ENCODE measurements at places on chromosomes 3 and 15.

- peak; percentile 65 for DNase-seq
Observed at GRCh38 chr3:60610441-60611112, 640.7 kb downstream of the FHIT start.

GRCh38 chr3:78812166-78812565, 955.6 kb downstream of the ROBO1 start:
- DNase-seq = no peak

DNA sequence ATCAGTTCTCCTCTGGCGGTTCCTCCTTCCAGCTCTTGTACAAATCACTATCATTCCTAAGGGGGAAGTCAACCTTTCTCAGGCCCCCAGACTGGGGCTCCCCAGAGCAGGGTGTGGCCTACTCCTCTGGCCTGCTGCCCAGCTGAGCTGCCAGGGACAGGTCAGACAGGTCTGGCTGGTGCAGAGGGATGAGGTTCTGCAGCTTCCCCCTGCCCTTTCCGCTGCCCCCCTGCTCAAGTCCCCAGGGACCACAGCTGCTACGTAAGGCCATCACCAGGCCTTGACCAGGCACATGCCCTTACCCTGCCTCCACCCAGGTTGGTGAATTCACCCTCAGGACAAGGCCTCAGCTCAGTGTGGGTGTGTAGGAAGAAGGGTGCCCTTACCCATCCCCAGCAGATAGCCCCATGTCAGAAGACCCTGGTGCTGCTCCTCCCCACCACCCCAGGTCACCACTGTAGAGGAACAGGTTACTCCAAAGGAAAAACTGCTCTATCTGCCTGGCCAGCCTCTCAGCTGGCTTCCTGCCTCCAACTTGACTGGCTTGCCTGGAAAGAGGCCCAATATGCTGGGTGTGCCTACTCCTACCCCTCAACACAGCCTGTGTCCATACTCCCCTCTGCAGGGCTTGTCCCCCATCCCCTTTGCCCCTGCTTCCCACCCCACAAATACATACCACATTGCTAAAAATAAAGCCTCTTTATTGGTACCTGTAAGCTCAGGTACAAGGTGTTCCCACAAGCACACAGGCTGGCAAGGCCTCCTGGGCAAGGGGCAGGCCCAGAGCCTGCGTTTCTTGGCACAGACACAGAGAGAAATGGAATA, 12.0 kb downstream of the CSRNP1 start:
- peak; percentile 62 for DNase-seq

DNA sequence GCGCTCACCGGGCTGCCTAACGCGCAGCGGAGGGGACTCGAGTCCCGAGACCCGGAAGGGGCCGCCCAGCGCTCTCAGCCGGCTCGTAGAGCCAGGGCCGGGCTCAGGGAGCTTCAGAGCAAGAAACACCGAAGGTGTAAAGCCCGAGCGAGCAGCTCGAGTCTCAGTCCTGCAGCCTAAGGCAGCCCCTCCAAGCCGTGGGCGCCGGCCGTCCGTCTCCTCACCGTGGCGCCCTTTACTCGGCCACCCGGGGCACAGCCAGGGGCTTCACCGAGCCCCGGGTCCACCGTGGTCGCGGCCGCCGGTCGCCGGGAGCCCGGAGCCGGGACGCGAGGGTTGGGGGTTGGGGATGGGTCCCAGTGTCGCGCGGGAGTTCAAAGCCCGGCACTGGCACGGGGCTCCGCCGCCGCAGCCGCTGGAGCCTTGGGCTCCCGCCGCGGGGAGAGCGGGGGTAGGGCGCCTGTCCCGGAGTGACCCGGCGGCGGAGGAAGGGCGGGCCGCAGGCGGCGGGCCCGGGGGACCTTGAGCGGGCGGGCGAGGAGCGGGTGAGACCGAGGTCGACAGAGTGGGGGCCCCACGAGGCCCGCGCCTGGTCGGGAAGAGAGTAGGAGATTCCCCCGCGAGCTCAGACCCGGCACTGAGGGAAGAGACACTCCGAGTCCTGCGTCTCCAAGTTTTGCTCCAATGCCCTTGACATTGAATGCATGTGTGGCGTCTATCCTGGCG, 26.9 kb upstream of the THRB start:
- peak; percentile 44 for DNase-seq

DNA sequence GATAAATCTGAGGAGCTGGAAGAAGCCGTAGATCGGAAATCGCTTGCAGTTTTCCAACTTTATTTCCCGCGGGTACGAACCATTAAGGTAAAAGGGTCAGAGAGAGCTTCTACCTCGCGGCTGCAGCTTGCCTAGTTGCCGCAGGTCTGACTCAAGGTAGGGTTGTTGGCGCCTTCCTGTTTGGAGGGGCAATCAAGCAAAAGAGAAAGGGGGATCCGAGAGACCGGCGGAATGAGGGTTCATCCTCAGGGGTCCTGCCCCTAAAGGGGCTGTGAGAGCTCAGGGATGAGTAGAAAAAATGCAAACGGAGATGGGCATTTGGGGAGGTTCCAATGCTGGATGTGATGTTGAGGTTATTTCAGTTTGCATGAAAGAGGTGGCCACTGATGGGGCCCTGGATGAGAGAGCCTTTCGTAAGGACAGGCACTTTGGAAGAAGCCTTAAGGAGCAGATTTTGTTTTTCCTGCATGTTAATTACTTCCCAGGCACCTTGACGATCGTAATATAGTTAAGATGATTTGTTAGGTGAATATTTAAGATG, 265.4 kb downstream of the CGGBP1 start:
- DNase-seq = no peak

- no peak for DNase-seq
Observed at GRCh38 chr3:23387286-23387918, 184.3 kb downstream of the UBE2E2 start.

DNA sequence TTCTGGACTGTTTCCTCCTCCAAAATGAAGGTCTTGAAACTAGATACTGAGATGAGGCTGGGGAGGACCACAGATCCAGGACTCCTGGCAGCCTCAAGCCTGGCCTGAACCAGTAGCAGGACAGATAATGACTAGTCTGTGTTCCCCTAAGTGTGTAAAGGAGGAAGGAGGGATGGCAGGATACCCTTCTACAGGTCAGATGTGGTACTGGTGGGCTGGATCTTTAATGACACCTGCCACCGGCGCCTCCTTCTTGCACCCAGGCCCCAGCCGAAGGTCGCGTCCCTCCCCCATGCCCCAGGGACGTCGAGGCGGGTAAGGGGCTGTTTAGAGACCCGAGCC, 556 bp downstream of the USP19 start:
- DNase-seq = peak; percentile 23

- peak; percentile 78 for DNase-seq
Observed at GRCh38 chr15:60760646-60761504, 281.9 kb upstream of the ICE2 start.

DNA sequence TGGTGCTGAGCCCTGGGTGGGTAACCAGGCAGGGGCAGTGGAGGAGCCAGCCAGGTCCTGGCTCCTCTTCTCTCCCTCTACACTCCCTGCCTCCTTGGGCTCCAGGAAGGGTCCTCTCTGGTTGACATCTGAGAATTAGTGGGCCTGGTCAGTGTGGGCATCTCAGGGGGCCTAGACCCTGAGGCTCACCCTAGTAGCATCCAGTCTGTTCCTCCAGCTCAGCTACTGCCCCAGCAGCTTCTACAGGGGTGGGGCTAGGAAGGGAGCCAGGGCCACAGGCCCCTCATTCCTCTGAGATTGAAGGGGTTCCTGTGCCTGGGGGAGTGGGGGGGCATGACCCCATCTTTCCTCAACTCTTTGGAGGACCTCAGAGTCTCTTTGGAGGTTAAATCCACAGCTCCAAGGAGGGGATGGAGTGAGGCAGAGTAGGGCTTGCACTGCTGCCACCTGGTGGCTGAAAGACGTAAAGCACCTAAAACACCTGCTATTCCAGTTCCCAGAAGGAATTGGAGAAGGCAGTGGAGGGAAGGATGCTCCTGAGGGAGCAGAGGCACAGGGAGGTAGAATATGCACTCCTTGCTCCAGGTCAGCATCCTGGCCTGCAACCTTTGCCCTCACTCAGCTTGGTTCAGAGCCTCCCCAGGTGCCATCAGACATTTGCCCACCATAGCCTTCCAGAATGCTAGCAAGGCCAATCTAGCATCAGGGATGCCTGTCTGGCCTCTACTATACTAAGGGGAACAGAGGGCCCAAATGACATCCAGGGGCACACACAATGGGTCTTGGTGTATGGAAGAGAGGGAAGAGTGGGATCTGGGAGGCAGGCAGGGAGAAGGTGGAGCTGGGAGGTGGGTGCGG, 25.1 kb downstream of the C3orf18 start:
- DNase-seq = peak; percentile 65

- no peak for DNase-seq
Observed at GRCh38 chr3:71646971-71647370, 63.4 kb upstream of the FOXP1 start.

DNA sequence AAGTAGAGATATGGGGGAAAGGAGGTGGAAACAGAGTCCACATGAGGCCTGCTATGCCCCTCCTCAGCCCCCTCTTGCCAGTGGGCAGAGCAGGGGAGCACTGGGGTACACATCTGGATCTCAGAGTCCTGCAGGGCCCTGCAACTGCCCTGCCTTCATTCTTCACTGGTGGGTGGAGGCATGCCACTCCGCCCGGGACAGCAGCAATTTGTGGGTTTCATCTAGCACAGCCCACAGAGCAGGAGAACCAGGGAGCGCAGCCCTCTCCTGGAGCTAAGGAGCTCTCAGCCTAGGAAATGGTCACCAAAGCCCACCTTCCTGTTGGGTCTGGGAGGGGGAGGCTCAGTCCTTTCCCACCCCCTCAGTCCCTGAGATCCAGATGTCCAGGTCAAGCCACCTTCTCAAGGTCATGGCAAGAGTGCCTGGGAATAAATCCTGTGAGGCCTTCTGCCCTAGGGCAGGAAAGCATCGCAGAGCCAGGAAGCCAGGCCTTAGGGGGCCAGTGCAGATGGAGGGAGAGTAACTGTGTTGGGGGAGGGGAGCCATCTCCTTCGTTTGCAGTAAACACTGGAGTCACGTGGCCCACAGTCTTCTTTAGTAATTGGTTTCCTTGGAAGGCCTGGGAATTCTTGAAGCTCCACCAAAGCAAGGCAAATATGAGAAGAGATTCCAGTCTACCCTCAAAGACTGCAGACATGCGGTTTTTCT, 31.0 kb downstream of the ANP32A start:
- DNase-seq = peak; percentile 87

DNA sequence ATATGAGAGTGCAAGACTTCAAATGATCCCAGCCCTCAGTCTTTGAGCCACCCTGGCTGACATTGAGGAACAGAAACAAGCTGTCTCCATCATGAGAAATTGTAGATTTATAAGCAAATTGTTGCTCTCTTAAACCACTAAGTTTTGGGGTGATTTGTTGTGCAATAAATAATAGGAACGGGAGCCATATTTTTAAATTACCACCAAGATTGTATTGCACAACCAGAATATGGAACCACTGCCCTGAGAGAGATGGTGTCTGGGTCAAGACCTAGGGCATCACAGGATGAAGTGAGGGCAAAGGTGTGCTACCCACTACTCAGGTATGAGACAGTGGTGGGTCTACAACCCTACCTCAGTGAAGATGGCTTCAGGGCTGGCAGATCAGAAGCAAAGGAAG, 2.3 kb upstream of the CFAP92 start:
- no peak for DNase-seq

DNA sequence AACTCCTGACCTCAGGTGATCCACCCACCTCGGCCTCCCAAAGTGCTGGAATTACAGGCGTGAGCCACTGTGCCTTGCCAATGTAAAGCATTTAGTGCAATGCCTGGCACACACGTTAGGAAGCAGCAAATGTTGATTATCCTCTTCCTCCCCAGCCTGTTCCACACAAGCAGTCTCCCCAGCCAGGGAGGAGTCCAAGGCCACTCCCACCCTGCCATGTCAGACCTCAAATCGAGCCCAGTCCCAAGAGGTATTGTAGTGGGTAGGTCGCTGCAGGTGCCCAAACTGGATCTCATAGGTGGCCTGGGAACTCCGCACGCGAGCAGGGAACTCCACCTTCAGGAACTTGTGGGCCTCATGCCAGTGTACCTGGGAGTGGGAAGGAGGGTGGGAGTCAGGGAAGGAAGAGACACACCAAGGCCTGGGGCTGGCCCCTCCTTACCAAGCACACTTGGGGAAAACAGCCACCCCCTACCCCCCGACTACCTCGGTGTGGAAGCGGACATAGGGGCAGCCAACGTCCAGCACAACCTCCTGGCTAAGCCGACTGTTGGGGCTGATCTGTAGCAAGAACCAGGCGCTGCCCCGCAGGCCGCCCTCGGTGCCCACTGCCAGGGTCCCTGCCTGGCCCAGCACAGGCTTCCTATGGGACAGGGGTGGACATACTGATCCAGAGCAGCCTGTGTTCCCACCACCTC, 10.3 kb downstream of the MAN2C1 start:
- DNase-seq = no peak

GRCh38 chr3:62502315-62503300, 129.3 kb upstream of the FEZF2 start:
- DNase-seq = no peak

- no peak for DNase-seq
Observed at GRCh38 chr3:169362301-169362700, 301.2 kb downstream of the MECOM start.

DNA sequence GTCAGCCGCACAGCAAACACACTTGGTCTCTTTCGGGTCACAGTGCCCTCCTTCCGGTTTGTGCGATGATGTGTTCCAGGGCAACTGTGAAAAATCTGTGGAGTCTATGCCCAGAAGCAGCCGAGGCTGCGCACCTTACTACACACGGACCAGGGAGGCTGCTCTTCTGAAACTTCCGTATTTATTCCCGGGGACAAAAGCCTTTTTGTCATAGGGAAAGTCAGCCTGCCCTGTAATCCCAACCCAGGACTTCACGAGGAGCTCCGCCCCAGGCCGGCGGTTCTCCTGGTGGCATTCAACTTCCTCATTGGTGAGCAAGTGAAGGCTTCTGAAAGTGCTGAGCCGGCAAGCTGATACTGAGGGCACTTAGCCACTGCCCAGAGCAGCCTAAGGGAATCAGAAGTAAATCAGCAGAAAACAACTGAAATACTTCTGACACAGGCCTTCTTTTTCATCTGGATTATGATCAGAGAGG, 126.5 kb downstream of the FMN1 start:
- peak; percentile 37 for DNase-seq

- DNase-seq = no peak
Observed at GRCh38 chr3:18308096-18308650, 117.0 kb downstream of the SATB1 start.

DNA sequence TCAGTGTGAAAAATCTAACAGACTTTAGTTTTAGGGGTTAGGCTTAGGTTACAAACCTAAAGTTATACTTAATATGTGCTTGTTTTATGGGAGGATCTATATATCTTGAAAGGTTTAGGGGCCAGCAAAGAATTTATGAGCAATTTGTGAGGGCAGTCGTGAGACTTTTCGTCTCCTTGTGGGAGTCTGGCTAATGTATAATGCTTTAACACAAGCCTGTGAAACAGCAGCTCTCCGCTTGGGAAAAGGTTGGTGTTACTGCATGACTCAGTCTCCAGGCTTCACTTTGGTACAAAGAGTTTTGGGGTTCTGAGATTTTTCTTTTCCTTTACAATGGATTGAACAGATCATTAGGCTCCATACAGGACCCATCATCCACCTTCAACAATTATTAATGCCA, 79.0 kb upstream of the MFGE8 start:
- DNase-seq = peak; percentile 58

- no peak for DNase-seq
Observed at GRCh38 chr3:100653604-100654294, 44.3 kb downstream of the ADGRG7 start.

DNA sequence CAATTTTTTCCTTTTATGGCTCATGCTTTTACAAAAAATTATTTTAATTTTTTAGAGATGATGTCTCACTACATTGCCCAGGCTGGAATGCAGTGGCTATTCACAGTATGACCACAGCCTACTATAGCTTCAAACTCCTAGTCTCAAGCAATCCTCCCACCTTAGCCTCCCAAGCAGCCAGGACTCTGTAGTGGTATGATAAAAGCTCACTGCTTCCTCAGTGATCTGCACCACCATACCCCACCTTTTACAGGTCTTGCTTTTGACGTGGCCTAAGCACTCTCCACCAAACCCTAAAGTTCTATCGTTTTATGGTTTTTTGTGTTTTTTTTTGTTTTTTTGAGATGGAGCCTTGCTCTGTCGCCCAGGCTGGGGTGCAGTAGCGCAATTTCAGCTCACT, 14.0 kb upstream of the TMF1 start:
- DNase-seq = no peak
